ENCODE measurements at places on chromosomes 4 and X. TPM values are rescaled to one million over a fixed set of nuclear protein-coding genes. Genes with fewer than 3 reads are reported as not detected.

TRO gene
- total RNA-seq: 27.0 TPM

DUSP21 gene
- not detected for total RNA-seq

ATP2B3 gene
- 0.05 TPM for total RNA-seq

DNA sequence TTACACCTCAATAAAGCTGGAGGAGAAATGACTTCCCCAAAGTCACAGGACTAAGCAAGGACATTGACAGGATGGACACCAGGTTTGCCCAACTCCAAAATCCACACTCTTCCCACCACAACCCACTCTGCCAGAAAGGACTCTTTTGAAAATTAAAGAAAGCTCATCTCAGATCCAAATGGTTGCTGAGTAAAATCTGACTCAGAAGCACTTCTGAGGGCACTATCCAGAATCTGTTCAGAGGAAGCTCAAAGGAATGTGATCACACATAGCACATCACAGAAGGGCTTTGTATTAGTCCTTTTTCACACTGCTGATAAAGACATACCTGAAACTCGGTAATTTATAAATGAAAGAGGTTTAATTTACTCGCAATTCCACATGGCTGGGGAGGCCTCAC, 155.5 kb downstream of the RAB28 start:
- DNase-seq: no peak

GRCh38 chr4:38820329-38821061, 15.9 kb upstream of the TLR1 start:
- DNase-seq: no peak

DNA sequence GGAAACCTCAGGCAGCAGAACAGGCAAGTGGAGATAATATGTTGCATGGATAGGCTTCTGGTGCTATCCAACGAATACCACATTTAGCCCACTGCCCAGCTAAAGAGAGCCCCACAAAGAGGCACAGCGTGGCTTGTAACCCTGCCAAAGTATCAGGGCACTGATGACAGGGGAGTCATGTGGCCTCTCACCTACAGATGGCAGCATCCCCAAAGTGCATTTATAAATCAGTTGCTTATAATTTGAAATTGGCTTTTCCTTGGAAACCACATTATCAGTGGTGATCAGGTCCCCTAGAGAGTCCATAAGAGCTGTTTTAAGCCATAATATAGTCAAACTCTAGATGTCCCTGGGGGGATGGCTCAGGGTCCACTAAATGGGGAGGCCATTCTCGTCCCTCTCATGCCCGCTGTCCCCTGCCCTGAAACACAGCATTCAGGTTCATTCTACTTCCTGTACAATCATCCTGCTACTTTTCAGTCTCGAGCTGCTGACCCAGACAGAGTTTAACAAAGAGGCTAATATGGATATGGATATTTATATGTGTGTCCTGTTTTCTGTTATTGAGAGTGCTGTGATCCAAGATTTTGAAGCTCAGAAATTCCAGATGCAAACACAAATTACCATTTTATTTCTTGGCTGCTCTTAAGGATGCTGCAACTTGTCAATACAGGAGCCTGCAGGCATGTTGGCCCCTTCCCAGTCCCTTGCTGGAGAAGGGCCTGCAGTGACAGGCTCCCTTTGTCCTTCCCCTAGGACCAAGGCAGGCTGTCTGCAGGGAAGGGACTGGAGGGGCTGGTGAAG, 28.5 kb downstream of the SRPX start:
- no peak for DNase-seq

- DNase-seq: no peak
These were observed 299.8 kb downstream of the SPATA18 start for GRCh38 chr4:52350926-52351325.

- no peak for DNase-seq
These were observed 180.2 kb downstream of the ARAP2 start for GRCh38 chr4:36064117-36064516.

Data from SJCRH30 (cell line).